ENCODE measurements at places on chromosomes 3 and 15.

- DNase-seq = no peak
Measured at GRCh38 chr3:34238407-34238806, 440.0 kb downstream of the PDCD6IP start.

DNA sequence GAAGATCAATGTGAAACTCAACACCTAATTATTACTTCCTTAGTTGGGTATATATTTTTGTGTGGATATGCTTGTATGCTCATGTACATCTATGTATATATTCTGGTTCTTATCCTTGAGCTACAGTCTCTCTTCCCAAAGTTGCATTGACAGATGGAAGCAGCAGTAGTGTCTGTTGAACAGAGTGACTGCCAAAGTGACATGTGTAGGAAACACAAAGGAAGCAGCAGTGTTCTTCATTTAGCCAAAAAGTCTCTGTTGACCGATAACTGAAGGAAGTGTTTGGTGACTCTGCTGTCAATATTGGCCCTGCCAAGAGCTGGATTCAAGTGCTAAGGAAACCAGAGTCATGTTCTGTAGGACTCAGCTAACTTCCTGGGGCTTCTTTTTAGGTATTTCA lies 123.8 kb downstream of the C3orf70 start:
- DNase-seq = no peak

- peak; percentile 88 for DNase-seq
Measured at GRCh38 chr15:40906091-40906990, 12.1 kb downstream of the VPS18 start.

DNA sequence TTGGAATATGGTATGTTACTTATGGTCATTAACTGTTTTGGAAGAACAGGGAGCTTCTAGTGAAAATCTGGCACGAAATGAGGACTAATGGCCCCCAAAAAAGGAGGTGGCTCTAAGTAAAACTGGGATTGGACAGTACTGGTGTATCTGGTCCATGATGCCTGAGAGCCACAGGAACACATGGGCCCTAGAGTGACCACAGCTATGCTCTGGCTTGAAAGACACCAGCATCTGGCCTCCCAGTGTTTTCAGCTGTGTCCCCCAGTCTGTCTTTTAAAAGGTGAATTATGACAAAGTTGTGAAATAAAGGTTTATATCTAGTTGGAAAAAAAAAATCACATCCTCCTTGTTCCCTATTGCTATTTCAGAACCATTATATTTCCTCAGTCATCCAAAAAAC lies 64.5 kb downstream of the GSK3B start:
- no peak for DNase-seq

GRCh38 chr3:186719945-186720739 lies 3.0 kb downstream of the KNG1 start:
- no peak for DNase-seq

DNA sequence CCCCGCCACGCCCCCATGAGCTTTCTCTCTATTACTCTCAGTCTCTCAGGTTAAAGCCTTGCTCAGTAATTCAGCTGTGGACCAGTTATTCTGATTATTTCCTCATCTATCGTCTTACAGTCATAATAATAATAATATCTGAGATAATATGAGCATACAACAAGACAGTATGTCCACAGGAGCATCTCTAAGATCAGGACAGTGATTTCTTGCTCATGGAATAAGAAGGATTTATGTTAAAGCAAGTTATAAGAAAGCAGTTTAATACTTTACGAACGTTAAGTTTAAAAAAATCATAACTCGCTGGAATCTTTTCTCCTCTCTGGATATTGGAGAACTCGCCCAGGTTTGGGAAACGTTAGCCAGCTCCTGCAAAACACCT lies 643 bp upstream of the LMCD1 start:
- no peak for DNase-seq

- peak; percentile 69 for DNase-seq
Measured at GRCh38 chr3:123732447-123732846, 147.6 kb upstream of the HACD2 start.

- no peak for DNase-seq
Measured at GRCh38 chr15:77030048-77030927, 35.4 kb downstream of the PSTPIP1 start.

DNA sequence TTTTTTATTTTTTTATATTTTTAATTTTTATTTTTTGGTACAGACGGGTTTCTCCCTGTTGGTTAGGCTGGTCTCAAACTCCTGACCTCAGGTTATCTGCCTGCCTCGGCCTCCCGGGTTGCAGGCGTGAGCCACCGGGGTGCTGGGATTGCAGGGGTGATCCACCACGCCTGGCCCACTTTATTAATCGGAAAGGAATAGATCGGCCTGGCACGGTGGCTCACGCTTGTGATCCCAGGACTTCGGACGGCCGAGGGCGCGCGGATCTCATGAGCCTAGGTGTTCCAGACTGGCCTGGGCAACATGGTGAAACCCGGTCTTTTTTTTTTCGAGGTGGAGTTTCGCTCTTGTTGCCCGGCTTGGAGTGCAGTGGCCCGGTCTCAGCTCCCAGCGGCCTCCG lies 26.5 kb upstream of the TUBGCP5 start:
- DNase-seq = no peak

GRCh38 chr15:63089260-63090043 lies 32.2 kb upstream of the LACTB start:
- DNase-seq = peak; percentile 96

- no peak for DNase-seq
Measured at GRCh38 chr3:24551626-24552025, 57.0 kb upstream of the THRB start.

- DNase-seq = no peak
Measured at GRCh38 chr15:61106044-61106834, 122.9 kb downstream of the RORA start.

GRCh38 chr3:105781871-105782270 lies 86.9 kb downstream of the CBLB start:
- peak; percentile 45 for DNase-seq

DNA sequence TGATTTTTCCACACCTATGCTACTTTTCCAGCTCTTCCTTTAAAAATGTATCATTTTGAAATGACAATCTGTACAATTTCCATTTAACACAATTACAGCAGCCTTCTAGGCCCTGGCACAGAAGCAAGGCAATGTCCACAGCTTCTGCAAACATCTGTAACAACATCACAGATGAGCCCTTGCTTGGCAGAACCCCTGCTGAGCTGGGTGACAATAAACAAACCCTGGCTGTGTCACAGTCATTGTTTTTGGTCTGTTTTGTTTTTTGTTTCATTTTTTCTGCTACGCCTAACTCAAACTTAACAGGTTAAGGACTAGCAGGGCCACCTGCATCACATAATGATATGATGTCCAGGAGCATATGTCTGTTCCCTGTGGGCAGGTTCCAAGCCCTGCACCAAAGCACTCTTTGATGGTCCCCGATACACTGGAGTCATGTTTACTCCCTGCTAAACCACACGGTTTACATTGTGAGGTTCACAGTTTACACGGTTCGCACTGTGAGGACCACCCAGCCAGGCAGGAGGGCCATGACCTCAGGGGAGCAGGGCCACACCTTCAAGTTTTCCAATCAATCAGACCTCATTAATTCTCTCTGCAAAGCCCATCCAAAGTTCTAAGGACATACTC lies 186.8 kb upstream of the CHRNA7 start:
- no peak for DNase-seq

All from fibroblast of skin of abdomen (primary cell).